ENCODE measurements at places on chromosomes 12 and 14.

GRCh38 chr12:116978791-116979508 lies 68.2 kb downstream of the FBXW8 start:
- no peak for DNase-seq

- no peak for DNase-seq
Observed at GRCh38 chr12:99137124-99137855, 492.2 kb downstream of the APAF1 start.

- no peak for DNase-seq
Observed at GRCh38 chr12:24889411-24889810, 59.5 kb downstream of the BCAT1 start.

DNA sequence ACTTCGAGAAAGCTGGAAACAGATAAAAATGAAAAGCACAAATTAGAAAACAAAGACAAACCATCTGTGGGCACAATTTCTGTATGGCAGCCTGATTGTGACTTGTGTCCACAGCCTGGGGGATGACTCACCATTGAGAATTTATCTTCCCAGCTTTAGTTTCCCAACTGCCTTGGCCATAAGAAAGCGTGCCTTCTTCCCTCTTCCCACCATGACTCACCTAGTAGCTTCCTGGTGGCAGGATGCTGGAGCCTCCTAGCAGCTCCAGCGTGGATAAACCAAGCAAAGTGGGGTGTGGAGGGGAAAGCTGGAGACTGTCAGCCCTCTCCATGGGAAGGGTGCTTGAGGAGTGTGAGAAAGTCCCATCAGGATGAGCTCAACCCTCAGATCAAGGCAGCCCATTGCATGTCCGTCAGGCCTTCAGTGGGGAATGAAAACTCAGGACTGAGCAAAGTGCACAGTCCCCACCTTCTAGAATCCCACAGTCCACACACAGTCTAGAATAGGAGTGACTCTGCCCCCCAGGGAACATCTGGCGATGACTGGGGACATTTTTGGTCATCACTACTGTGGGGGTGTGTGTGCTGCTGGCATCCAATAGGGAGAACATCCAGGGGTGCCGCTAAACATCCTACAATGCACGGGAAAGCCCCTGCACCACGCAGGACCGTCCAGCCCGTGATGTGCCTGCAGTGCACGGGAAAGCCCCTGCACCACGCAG lies 22.4 kb upstream of the SERPINA6 start:
- DNase-seq = no peak

- no peak for DNase-seq
Observed at GRCh38 chr12:38158428-38159091, 158.0 kb upstream of the ALG10B start.

DNA sequence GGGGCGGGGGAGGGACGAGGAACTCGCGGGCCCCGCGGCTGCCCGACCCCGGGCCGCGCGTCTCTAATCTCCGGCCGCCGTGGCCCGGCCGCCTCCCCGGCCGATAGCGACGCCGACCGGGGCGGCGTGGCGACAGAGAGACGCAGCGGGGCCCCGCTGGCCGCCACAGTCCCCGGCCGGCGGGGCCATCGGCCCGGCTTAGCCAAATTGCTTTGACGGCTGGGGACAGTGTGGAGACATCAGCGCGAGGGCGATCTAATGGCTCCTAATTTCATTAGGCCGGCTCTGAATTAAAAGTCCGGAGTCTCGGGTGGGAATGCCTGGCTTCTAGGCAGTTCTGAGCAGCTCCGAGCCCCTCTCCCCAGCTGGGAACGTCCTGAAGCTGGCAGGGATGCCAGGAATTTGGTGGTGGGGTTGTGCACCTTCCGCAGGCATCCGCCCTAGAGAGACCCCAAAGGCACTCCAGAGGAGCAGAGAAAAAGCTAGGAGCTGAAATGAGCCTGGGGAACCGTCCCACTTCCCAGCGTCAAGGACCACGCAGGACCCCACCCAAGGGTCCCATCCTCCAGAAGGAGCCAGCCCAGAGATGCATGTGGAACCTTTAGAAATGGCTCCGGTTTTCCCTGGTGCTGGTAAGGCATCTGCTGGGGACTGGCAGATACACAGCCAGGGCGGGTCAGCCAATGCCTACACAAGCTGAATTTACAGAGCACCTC lies 9.6 kb downstream of the TBX5 start:
- no peak for DNase-seq

GRCh38 chr12:14164266-14164665 lies 182.9 kb upstream of the GRIN2B start:
- no peak for DNase-seq

- peak; percentile 46 for DNase-seq
Observed at GRCh38 chr14:69685218-69685616, 73.8 kb downstream of the SUSD6 start.

DNA sequence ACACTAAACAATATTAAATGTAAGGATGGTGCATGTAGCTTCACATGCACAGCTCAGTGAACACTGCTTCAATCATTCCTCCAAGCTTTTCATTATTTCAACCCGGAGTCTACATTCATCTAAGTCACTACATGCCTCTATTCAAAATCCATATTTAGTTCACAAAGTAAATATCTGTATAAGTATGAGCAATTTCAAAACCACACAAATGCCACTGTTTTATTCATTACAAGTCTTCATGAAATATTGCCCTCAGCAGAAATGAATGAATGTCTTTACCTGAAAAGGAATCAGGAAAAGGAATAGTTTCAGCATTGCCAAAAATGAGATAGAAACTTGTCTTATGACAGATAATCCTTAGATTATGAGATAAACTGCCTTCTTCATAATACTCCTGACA lies 149.4 kb downstream of the SLC38A4 start:
- no peak for DNase-seq

DNA sequence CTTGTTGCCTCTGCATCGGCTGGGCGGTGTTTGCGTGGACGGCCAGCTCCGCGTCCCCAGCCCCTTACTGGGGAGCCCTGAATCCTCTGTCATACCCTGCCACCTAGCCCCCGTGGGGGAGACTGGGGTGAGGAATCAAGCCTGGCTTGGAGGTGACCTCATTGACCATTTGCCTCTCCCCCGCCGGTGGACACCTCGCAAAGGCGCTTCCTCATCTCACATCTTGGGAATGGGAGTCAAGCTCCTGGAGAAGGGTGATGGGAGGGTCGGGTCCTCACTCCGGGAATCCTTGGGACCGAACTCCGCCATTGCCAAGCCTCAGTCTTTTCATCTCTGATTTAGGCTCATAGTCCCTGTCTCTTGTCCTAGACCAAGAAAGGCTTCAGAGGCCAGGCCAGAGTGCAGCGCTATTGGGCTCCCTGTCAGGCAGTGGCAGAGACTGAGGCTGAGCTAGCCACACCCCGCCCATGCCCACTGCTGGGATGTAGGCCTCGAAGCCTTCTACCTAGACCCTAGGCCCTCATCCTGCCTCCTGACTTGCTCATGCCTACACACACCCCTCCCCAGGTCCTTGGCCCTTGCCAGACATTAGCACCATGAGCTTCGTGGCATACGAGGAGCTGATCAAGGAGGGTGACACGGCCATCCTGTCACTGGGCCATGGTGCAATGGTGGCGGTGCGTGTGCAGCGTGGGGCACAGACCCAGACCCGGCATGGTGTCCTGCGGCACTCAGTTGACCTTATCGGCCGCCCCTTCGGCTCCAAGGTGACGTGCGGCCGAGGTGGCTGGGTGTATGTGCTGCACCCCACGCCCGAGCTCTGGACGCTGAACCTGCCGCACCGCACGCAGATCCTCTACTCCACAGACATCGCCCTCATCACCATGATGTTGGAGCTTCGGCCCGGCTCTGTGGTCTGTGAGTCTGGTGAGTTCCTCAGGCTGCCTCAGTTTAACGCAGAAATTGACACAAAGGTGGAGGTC lies 678 bp downstream of the TRMT61A start:
- no peak for DNase-seq

GRCh38 chr12:47783024-47783755 lies 10.2 kb downstream of the SLC48A1 start:
- DNase-seq = no peak

DNA sequence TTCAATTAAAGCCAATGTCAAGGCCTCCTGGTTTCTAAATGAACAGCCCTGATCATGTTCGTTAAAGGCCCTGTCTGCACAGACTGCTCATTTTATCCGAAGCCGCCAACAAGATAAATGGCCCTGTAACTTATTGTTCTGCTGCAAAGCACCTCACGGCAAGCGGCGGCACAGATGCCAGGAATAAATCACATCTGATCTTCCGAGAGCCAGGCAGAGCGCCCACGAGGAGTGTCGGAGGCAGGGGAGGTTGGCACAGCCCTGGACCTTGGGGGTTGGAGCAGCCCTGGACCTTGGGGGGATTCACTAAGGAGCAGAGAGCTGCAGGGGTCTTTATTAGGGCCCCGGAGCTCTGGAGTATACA lies 110.5 kb downstream of the SCARB1 start:
- DNase-seq = no peak

- DNase-seq = no peak
Observed at GRCh38 chr12:50508414-50508813, 3.6 kb downstream of the DIP2B start.

GRCh38 chr14:33993246-33993645 lies 42.4 kb upstream of the EGLN3 start:
- DNase-seq = no peak

DNA sequence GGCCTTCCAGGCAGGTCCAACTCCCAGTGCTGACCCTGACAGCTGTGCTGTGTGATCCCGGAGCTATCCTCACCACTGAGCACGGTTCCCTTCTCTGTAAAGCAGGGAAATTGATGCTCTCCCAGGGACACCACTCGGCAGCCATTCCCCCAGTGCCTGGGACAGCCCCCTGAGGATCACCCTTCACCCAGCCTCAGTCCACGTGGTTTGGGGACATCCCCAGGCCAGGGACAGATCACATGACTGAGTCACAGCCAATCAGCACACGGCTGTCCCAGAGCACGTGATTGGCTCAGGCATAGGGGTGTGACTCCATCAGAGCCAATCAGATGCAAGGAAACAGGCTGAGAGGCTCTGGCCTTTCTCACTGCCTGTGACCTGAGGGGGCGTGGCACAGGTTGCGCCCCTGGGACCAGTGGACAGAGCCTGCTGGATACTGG lies 68.8 kb upstream of the SFSWAP start:
- DNase-seq = no peak

GRCh38 chr14:30312214-30312613 lies 246.7 kb upstream of the G2E3 start:
- DNase-seq = no peak

DNA sequence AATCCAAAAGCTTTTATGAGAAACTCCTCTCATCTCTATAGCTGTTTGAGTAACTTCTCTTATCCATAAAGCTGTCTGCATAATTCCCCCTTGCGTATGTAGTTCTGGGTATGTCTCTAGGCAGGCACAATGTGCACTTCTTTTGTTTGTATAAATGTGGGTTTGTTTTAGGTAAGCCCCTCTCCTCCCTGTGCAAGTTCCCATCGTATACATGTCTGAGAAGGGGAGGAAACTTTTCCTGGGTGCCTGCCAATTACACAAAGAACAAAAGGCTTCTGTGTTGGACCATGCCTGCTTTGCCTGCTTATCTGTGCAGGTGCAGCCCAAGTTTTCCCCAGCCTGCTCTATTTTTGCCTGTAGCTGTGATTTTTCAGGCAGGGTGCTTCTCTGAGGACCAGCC lies 96.7 kb downstream of the CCER1 start:
- no peak for DNase-seq

- DNase-seq = no peak
Observed at GRCh38 chr12:80353254-80353653, 90.8 kb upstream of the PTPRQ start.

DNA sequence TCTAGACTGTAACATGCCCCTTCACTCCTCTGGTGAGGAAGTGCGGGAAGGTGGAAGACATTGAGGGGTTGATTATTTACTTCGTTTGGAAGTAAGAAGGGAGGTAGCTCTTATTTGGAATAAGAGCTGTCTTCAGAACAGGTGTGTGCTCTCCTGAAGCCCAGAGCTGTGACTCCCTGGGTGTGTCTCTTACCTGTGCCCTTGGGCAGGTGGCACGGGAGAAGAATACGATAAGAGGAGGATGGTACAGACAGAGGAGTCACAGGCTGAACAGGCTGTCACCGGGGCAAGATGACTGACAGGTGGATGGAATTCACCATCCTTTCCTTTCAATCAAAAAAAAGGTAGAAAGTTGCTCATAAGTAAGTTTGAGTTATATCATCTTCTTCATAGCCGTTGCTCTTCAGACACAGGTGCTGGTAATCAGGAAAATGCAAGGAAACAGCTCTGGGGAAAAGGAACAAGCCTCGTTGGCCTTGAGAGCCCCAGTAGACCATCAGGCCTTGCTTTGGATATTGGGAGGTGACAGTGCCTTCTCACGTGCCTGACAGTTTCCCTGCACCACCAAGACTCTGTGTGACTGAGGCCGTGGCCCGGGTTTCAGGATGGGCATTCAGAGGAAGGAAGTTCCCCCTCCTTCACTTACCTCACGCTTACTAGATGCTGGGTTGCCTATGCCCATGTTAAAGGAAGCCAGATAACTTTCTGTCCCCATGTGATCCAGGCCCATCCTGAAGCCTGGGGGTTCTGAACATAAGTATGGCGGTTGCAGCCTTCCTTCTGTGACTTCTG lies 120.4 kb downstream of the ETV6 start:
- DNase-seq = no peak

DNA sequence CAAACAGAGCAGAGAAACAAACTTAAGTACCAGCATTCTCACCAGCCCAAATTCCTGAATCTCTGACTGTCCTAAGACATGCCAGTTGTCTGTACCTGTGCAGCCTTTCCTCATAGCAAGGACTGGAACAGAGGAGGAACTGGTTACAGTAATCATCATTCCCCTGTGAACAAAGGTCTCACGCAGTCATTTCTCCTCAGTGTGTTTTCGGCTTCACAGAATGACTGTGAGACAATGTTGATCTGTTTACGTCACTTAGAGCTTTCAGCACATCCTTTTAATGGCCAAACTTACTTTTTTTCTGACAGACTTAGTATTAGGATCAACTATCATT lies 169.0 kb downstream of the FBXL14 start:
- no peak for DNase-seq

GRCh38 chr12:132403636-132404434 lies 74.4 kb upstream of the GALNT9 start:
- DNase-seq = no peak

DNA sequence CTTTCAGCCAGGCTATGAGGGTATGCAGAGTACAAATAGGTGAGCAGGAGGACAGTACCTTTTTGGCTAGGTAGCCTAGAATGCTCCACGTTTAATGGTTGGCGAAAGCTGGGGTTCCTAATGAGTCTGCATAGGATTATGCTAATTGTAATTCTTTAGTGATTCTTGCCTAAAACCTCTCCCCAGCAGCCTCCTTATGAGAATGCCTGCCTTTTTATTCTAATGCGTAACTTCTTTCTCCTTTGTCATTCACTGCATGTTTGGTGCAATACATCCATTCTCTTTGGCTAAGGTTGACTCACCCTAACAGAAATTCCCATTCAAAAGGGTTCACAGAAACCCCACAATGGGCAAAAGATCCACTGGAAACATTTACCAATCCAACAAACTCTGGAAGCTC lies 752.2 kb downstream of the FSCB start:
- DNase-seq = no peak

Data from activated T-helper 2 cell treated with anti-CD3 and anti-CD28 coated beads, Interferon-gamma antibody, Interleukin-2, Interleukin-4, amounts not matched to agents 10 μg/mL and 5 μg/mL and 100 μg/mL, durations not matched to agents 14 hours and 24 hours and 36 hours (primary cell).